ENCODE measurements at places on chromosomes 7 and 10.

GRCh38 chr10:7400068-7400715 lies 10.6 kb downstream of the SFMBT2 start:
- DNase-seq = no peak

DNA sequence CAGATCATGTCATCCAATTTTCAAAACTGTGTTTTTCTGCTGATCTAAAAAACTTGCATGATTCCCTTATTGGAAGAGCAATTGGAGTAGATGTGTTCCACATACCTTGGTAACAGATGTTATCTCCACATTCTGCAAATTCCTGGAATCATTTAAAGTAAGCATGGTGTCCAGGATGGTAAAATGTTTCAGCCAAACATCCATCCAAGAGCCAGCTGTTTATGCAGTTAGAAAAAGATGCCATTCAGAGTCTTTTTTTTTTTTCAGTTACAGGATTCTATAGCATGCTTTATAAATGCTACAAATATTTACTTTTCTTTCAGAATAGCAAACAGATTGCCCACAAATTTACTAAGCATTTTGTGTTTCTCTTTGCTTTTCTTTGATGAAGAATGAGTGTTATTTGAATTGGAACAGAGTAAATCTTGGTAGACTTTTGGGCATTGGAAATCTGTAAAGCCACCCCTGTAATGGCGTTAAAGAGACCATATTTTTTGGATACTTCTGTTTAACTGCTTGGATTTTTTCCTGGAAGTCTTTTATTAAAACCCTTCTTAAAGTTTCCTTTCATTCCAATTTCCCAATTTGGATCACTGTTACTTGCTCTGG lies 149.8 kb downstream of the GNAT3 start:
- DNase-seq = no peak

DNA sequence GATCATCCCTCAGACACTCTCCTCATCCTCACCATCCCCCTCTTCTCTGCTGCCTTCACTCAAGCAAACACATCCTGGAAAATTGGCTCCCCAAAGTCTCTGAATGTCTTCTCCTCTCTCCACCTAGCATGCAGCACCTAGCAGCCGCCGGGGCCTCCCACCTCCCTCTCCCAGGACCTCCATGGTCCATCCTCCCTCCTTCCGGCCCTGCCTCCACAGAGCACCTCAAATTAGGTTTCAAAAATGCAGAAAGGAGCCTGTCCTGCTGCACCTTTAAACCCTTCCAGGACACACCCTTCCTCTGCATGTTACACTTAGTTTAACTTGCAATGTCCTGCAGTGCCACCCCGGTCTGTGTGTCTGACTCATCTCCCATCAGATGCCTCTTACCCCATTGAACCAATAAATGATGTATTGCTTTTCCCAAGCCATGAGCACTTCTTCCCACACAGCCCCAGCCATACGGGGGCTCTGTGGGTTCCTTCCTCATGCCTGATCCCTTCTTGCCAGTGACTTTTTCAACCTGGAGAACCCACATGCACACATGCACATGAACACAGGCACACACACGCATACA lies 582.5 kb upstream of the MGMT start:
- DNase-seq = no peak

GRCh38 chr7:129436335-129436923 lies 2.2 kb downstream of the STRIP2 start:
- DNase-seq = no peak

GRCh38 chr7:43458330-43459018 lies 124.4 kb upstream of the STK17A start:
- DNase-seq = no peak

- DNase-seq = no peak
Observed at GRCh38 chr10:68721673-68722335, 765 bp downstream of the CCAR1 start.

DNA sequence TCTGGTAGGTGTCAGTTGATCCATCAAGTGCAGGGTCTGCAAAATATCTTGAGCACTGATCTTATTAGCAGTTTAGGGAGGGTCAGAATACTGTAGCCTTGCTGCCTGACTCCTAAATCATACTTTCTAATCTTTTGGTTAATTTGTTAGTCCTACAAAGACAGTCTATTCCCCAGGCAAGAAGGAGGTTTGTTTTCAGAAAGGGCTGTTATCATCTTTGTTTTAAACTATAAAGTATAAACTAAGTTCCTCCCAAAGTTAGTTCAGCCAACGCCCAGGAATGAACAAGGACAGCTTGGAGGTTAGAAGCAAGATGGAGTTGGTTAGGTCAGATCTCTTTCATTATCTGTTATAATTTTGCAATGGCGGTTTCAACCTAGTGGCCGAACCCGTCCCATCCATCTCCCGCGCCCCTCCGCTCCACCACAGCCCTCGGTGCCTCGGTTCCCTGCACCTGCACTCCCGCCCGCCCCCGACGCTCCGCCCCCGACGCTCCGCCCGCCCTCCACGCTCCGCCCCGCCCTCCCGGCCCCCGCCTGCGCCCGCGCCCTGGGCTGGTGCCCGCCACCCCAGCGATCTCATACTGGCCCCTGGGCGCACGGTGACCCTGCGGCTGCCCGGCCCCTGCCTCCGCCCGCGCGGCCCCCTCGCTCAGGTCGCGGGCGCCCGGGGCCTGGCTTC lies at the start of gene ADCK2:
Gene ADCK2 (plus strand): TSS at position 564 of the 681 bp plus-strand sequence. CDS start 386 bp downstream, outside the sequence.
- DNase-seq = no peak

DNA sequence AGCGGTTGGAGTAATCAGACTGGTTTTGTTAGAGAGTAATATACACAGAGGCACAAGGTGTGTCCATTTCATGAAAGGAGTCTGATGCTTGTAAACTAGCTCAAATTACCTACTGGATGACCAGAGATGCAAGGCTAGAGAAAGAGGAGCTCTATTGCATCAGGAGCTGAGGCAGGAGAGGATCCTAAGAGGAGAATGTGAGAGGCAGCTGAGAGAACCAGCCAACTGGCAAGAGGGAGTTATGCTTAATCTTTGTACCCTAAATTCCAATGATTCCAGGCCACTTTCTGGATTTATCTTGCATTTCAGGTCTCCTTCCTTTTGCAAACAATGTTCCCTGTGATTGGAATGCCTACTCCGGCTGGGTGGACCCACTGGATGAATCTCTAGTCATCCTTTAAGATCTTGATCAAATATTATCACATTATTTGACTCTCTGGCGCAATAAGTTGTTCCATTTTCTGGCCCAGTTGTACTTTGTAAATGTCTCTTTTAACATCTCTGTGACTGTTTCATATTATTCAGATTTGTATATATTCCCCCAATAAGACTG lies 57.5 kb upstream of the PTPN12 start:
- DNase-seq = no peak

DNA sequence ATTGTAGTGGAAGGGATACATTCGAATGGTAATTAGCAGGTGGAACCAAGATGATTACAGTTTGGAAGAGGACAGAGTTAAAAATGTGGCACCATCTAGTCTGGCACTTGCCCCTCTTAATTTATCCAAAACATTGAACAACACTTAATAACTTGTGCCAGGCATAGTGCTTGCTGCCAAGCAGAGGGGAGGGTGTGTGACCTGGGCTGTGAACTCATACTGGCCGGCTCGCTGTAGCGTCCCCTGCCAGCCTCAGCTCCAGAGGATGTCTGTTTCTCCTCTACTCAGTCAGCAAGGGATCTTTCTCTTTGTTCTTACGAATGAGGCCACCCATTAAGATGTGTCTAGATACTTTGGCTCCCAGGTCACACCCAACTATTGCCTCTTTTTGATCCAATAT lies 179.4 kb upstream of the INHBA start:
- DNase-seq = no peak

DNA sequence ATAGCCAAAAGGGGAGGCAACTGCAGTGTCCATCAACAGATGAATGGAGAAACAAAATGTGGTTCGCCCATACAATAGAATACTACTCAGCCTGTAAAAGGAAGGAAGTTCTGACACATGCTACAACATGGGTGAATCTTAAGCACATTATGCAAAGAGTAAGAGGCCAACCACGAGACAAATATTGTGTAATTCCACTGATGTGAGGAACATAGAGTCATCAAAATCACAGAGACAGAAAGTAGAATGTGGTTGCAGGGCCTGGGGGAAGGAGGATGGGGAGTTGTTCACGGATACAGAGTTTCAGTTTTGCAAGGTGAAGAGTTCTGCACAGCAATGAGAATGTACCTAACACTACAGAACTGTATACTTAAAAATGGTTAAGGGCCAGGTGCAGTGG lies 13.7 kb upstream of the C10orf71 start:
- no peak for DNase-seq

GRCh38 chr10:2893158-2893845 lies 174.0 kb upstream of the PFKP start:
- DNase-seq = no peak

- DNase-seq = no peak
Observed at GRCh38 chr7:4613846-4614548, 68.1 kb upstream of the FOXK1 start.

GRCh38 chr7:155449008-155449868 lies 8.7 kb upstream of the EN2 start:
- no peak for DNase-seq

- DNase-seq = no peak
Observed at GRCh38 chr7:44824894-44825526, 22.9 kb downstream of the H2AZ2 start.

DNA sequence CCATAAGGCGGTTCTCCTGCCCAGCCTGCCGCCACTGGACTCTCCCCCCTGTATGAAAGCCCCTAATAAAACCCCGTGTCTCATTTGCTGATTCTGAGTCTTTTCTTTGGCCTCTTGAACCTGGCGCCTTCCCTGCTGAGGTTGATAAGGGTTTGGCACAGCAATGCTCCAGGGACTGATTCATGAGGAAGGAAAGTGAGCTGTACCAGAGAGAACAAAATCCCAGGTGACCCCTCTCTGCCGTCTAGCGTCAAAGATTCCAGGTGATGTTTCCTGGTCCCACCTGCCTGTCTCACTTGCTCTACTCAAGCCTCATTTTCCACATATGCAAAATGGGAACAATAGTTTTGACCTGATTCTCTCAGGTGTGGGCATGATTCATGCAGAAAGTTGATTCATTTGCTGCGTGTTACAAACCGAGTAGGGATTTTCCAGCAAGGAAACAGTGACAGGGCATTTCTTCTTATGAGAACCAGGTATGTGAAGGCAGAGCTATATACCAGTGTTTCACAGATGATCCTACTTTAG lies 730.6 kb upstream of the IGFBP3 start:
- DNase-seq = no peak

GRCh38 chr10:106023329-106023728 lies 1141.2 kb downstream of the SORCS1 start:
- DNase-seq = no peak

DNA sequence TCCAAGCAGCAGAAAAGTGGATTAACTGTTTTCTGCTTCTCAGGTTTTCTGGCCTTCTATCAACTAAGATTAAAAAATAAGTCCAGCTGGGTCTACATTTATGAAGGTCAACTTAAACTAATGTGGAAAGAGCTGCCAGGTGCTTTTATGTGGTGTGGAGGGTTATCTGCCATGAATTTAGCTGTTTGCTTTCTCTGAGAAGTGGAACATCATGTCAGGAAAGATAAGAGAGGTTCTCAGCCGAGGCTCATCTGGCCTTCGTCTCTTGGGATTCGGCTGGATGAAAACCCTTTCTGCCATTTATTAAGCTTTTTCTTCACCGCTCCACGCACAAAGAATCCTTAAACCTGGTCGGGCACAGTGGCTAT lies 5.5 kb downstream of the PTPRN2 start:
- DNase-seq = no peak

- DNase-seq = no peak
Observed at GRCh38 chr7:56229631-56230030, 113.4 kb upstream of the NUPR2 start.

- no peak for DNase-seq
Observed at GRCh38 chr10:110074758-110075671, 67.2 kb downstream of the ADD3 start.

DNA sequence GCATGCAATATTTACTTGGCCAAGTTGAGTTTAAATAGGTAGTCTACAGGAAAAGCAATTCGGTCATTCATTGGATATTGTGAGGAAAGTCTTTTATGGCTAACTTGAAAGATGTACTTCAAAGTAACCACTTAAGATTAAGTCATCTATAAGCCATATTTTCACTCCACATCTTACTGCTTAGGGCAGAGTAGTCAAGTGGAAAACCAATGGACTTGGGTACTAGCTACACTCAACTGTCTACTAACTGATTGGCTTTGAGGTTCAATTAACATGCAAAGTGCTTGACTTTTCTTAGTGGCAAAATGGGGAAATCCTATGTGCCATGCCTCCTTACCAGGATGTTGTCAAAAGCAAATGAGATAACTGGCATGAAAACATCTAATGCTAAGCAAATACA lies 51.0 kb downstream of the CAV1 start:
- DNase-seq = no peak

DNA sequence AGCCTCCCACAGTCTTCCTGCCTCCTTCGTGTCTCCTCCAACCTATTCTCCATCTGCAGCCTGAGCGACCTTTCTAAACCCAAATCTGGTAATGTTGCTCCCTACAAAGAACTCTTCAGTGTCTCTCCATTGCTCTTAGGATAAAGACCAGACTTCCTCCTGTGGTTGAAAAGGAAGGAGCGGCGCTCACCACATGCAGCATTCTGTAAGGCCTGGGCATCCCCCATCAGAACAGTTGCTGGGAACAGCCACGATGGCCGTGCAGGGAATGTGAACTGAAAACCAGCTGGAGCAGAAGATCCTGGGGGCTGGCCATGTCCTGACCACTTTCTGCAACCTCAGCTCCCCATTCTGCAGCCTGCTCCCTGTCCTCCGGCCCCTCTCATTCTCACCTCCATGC lies 237.8 kb upstream of the ZMIZ1 start:
- no peak for DNase-seq

- DNase-seq = no peak
Observed at GRCh38 chr10:124589491-124590041, 127.9 kb downstream of the LHPP start.

DNA sequence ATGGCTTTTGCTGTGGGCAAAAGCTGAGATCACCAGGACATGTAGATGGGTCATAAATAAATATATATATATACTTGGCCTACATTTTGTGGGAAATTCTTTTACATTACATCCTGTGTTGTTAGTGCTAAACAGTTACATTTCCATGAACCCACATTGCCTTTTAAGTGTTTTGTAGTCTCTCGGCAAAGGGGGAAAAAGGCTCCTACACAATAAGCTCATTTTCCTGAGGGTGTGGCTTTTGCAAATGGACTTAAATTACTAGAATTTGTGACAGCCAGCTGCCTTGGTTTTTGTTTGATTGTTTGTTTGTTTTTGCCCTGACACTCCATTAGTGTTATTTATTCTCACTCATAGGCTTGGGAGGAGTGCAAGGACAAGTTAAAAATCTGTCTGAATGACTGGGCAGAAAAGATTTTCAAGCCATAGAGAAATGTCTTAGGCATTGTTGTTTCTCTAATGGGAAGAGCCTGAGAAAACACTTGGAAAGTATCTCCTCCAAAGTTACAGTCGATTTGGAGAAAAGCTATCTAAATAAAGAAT lies 128.8 kb downstream of the DGKB start:
- no peak for DNase-seq
